Heart left ventricle (tissue), 16 donors: ENCODE measurements at places on chromosomes 16 and 17.

DNA sequence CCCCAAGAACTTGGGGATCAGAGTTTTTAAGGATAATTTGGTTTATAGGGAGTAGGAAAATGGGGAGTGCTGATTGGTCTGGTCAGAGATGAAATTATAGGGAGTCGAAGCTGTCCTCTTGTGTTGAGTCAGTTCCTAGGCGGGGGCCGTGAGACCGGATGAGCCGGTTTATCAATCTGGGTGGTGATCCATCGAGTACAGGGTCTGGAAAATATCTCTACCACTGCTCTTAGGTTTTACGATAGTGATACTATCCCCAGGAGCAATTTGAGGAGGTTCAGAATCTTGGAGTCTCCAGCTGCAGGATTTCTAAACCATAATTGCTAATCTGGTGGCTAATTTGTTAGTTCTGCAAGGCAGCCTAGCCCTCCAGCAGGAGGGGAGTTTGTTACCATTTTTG, 403.4 kb downstream of the CDH11 start:
- DNase-seq, result no peak

DNA sequence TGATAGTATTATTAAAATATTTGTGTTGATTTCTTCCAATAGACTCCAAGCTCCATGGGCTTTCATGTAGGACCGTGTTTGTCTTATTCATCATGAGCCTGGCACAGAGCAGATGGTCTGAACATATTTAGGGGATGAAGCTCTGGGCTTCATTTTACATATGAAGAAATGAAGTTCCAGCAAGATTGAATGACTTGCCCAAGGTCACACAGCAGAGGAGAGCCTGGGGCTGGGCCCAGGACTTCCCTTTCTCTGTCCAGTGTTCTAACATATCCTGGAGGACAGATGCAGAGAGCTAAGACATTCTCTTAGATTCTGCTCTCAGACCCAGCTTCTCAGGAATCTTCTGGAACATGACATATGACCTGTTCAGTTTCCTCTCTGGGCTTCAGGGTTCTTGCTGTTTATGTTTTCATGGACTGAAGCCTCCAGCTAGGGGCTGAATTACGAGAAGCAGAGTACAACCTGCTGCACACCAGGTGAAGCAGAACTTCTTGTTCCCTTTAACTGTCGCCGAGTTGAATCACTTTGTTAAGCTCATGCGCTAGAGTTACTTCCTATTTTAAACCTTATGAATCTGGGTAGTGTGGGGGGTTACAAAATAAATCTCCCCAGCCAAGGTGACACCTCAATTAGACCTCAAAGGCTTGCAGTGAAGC, 53.6 kb downstream of the GPRC5B start:
- no peak for DNase-seq

GRCh38 chr17:17900615-17901520, 64.1 kb upstream of the SREBF1 start:
- peak; percentile 91 for DNase-seq

- DNase-seq, result no peak
These were observed 7.9 kb downstream of the ENGASE start for GRCh38 chr17:79082311-79083190.

GRCh38 chr16:17369421-17370222, 101.1 kb downstream of the XYLT1 start:
- peak; percentile 77 for DNase-seq
